ENCODE measurements at places on chromosomes 6 and 20. TPM values are rescaled to one million over a fixed set of nuclear protein-coding genes. Genes with fewer than 3 reads are reported as not detected.

Gene C6orf62
- total RNA-seq, result 90.4 TPM

Gene PACRG
- 2.1 TPM for total RNA-seq

Gene C2
- total RNA-seq, result 0.96 TPM

Gene PEX7
- 22.6 TPM for total RNA-seq

Gene MTG2
- 16.8 TPM for total RNA-seq

Gene SLC25A27
- total RNA-seq, result 2.8 TPM

Gene MCHR2
- total RNA-seq, result not detected
